GM13976 (cell line): ENCODE measurements at places on chromosomes 13 and 19.

- no peak for DNase-seq
Observed at GRCh38 chr13:26007261-26008125, 44.3 kb downstream of the SHISA2 start.

- peak; percentile 88 for DNase-seq
Observed at GRCh38 chr19:41297628-41298347, 12.2 kb upstream of the CCDC97 start.

DNA sequence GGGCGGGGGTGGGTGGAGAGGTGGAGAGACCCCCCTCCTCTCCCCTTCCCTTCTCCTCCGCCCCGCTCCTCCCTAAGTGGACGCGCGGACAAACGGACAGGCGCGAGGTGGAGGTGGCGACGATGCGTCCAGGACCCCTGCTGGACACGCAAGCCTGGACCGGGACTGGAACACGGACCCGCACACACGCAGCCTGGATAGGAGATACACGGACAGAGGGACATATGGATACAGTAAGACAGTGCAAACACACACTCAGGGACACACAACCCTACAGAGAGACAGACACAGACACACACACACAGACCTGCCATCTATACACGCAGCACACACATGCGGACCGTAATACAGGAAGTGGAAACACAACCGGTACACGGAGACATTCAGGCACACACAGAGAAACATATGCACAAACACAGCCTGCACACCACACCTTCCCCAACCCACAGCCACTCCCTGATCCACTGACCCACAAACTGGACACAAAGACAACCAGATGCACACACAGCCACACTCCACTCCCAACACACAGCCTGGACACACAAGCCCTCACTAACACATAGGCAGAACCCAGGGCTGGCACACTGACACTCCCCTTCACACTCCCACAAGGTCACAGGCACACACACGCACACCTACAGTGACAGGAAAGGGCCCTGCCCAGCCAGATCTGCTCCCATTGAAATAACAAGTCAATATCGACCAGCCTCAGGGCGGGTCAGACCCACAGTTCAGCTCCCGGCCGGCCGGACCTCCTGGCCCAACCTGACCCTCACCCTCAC is 696 bp upstream of the ERFL start:
- DNase-seq: no peak

GRCh38 chr19:5817218-5817617 is 12.4 kb downstream of the NRTN start:
- no peak for DNase-seq

GRCh38 chr13:27474751-27475268 is 24.4 kb upstream of the MTIF3 start:
- no peak for DNase-seq

DNA sequence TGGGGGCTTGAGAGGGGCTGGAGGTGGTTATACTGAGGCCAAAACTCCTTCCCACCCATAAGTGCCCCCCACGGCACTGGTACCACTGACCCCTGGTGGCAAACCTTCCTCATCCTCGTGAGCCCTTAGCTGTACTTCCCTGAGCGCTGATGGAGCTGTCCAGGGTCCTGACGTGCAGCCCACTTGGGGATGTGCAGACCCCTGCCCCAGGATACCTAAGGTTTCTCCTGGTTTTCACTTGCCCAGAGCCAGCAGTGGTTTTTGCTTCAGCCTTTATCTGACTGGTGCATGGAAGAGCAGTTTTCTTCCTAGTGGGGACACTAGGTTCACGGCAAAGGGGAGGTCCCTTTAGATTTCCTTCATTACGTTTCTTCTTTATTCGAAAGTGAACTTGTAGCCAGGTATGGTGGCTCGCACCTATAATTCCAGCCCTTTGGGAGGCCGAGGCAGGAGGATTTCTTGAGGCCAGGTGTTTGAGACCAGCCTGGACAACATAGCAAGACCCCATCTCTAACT is 28.7 kb upstream of the KCTD15 start:
- no peak for DNase-seq

DNA sequence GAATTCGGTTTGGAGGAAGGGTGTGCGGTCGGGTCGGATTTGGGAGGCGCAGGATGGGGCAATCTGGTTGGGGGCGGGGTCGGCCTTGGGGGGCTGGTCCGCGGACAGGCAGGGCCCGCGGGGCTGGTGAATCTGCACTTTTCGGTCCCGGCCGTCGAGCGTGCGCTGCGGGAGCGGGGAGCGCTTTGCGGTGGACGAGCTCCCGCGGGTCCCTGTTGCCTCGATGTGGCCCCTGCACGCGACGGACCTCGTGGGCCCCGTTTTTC is 11.9 kb downstream of the PEAK3 start:
- DNase-seq: no peak

GRCh38 chr19:48461651-48461981 is 6.2 kb downstream of the KCNJ14 start:
- no peak for DNase-seq

DNA sequence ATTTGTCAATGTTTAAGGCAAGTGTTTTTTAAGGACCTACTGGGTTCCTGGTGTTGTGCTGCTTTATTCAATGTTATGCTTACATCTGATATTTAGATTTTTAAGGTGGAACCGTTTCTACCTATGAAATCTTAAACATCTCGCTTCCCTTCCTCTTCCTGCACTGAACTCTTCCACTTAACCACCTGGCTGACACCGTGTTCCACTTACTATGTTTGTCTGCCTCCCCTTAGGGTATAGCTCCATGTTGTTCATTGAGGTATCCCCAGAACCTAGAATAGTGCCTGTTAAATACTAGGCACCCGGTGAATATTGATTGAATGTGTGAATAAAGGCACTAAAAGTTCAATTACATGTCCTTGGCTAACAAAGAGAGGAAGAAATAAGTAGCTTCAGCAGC is 104.9 kb downstream of the RNF17 start:
- no peak for DNase-seq

DNA sequence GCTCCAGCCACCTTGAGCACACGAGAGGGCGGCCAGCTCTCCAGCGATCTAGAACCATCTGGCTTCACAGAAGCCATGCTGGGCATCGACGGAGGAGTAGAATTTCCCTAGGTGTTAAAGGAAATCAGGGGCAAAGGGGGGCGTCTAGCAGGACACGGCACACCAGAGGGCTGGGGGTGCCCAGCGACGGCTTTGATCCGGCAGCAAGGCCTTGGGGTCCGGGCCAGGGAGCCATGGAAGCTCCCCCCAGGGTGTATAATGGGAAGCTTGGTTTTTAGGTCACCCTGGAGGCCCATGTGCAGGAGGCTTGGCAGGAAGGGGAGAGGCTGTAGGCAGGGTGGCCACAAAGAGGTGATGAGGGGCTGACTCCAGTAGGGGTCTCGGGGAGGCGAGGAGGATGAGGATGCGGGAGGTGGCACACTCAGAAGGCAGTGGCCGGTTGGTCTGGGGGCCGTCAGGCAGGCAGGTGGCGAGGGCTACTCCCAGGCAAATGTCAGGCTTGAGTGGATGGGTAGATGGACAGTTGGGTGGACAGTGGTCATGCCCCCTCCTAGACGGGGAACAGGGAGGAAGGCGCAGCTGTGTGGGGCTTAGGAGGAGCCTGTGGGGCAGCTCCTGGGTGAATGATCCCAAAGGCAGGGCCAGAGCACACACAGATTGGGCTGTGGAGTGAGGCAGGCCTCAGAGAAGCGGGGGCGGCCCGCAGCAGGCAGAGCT is 5.6 kb downstream of the KMT5C start:
- DNase-seq: no peak

DNA sequence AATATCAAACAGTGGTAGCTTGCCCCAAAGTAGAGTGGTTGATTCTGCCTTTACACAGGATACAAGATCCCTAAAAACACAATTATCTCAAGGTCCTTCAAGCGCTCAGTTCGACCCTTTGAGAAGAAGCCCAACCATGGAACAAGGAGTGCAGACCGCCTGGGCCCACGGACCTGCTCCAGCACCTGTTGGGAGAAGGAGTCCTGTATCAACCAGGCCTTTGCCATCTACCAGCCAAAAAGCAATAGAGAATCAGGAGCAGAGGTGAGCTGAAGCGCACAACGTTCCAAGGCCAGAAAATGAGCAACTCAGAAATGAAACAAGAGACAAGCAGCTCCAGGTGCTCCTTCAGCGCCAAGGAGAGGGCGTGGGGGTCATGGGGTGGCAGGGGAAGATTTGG is 6.3 kb upstream of the LILRB3 start:
- no peak for DNase-seq

- peak; percentile 74 for DNase-seq
Observed at GRCh38 chr19:50357178-50358100, 8.0 kb downstream of the NAPSA start.

DNA sequence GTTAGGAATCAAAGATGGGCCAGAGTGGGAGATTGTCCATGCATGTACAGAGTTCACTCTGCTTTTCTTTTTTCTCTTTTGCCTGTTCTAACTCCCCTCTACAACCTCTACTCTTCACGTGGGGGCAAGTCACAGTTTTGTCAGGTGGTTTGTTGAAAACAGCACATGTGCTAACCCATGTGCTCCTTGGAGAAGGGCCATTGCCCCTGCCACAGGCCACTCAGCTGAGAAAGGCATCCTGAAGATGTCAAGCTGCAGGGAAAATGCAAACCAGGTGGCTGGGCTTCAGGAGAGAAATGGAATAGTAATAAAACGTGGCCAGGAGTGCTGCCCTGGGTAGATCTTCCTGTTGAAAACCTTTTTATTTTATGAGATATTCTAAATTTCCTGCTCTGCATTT is 35.3 kb upstream of the SLC10A2 start:
- no peak for DNase-seq

- no peak for DNase-seq
Observed at GRCh38 chr19:58129284-58129683, 21.3 kb downstream of the ZNF329 start.

- DNase-seq: no peak
Observed at GRCh38 chr13:110826861-110827672, 87.8 kb downstream of the ANKRD10 start.

GRCh38 chr19:9009935-9010651 is at the start of gene MUC16:
Gene MUC16, minus strand, starts transcription at chr19:9010409.
- DNase-seq: no peak

DNA sequence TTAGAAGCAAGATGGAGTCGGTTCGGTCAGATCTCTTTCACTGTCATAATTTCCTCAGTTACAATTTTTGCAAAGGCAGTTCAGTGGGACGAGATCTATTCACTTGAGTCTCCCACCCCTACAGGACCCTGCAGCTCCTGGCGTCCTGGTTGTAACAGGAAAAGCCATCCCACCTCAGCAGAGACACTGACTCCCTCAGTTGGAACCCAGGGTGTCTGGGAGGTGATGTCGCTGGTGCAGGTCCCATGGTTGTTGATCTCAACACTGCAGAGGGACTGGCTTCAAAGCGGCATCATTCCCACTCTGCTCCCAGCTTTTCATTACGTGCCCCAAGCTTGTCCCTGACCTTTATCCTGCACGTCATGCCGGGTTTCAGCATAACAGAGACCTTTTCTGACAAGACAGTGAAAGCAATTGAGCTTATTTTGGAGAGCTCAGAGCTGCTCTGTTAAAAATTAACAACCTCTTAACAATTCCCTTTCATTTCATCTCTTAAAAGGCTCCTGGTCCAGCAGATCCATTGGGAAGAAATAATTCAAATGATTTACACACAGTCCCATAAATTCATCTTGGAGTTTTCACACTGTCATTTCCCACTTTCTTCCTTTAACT is 17.6 kb upstream of the COG3 start:
- no peak for DNase-seq
